ENCODE measurements at places on chromosomes 1 and 21.

- DNase-seq = no peak
These were observed 5.0 kb upstream of the CLCA4 start for GRCh38 chr1:86541859-86542258.

GRCh38 chr1:6601049-6601922, 1.4 kb downstream of the KLHL21 start:
- peak; percentile 86 for DNase-seq

GRCh38 chr21:25615880-25616279, 8.6 kb upstream of the MRPL39 start:
- no peak for DNase-seq

DNA sequence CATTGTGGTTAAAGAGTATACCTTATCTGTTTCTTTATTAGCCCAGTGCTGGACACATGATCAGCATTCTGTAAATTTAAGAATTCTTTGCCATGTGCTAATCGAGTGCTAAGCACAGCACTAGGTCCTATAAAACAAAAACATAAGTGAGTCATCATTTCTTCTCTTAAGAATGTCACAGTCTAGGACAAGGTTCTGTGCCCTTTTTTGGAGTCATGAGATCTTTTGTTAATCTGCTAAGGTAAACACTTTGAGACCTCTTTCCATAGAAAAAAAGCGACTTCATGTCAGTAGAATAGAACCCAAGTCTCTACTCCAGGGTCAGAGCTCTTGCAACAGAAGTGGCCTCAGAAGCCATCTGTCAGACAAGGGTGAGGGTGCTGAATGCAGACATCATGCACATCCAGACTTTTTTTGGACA, 70.0 kb upstream of the NFIA start:
- no peak for DNase-seq
